ENCODE measurements at places on chromosomes 16 and 17. TPM values are rescaled to one million over a fixed set of nuclear protein-coding genes. Genes with fewer than 3 reads are reported as not detected.

DNA sequence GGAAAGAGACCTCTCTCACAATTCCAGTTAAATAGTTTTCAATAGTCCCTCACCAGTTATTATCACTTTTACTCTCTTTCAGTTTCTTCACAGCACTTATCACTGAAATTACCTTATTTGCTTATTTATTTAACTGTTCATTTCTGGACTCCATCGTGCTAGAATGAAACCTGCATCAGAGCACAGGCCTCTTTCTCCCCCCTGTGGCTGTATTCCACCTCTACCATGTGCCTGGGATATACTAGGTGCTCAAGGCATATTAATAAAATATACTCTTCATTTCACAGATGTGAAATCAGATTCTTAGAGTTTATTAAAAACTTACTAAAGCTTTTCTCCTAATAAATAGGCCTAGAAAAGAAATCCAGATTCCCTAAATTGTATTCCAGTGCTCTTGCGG lies 308.9 kb upstream of the MON1B start:
- DNase-seq = no peak

GRCh38 chr16:790086-790485 lies 1.7 kb downstream of the CHTF18 start:
- DNase-seq = no peak

GRCh38 chr16:2425008-2425518 lies 4.2 kb upstream of the CCNF start:
- no peak for DNase-seq

- no peak for DNase-seq
Measured at GRCh38 chr16:30342751-30343490, 12.2 kb downstream of the CD2BP2 start.

DNA sequence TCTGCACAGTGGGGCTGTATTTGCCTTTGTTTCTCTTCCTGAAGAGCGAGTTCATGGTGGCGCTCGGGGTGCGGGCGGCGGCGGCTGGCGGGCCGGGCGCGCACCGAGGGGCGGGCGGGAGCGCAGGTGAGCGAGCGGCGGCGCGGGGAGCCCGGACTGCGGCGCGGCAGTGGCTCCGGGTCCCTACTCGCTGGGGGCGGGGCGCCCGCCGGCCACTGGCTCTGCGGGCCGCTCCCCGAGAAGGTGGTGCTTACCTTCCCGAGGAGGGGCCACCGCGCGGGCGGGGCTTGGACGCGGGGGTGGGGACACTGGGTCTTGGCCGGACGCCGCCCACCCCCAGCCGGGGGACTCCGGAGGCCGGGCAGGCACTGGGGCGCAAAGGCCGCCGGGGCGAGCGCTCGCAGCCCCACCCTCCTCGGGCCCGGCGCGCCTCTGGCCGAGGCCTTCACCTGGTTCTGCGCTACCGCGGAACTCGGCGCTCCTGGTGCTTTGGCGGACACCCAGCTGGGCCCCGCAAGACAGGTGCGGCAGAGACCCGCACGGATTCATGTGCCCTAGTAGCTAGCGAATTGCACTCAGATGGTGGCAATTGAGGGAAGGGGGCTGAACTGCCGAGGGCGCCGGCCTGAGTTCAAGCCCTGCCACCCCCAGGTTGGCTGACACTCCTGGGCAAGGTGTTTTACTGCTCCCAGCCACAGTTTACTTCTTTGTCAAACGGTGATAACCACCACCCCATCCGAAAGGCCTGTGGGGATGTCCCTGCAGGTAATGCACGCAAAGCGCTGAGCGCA lies at the start of gene PPL:
Gene PPL (minus strand): TSS at position 158 of the 791 bp plus-strand sequence. CDS start 103 bp downstream, at position 55.
- peak; percentile 67 for DNase-seq

DNA sequence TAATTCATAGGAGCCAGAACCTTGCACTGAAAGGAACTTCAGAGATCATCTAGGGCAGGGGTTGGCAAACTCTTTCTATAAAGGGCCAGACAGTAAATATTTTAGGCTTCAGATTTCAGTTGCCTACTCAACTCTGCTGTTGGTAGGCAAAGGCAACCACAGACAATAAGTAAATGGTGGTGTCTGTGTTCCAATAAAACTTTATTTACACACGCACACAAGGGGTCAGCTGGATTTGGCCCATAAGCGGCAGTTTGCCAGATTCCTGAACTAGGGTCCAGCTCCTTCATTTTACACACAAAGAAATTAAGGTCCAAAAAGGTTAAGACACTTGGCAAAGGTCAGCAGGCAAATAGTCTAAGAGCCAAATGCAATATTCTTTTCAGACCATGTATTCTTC lies 107.3 kb downstream of the SPAG9 start:
- DNase-seq = no peak

DNA sequence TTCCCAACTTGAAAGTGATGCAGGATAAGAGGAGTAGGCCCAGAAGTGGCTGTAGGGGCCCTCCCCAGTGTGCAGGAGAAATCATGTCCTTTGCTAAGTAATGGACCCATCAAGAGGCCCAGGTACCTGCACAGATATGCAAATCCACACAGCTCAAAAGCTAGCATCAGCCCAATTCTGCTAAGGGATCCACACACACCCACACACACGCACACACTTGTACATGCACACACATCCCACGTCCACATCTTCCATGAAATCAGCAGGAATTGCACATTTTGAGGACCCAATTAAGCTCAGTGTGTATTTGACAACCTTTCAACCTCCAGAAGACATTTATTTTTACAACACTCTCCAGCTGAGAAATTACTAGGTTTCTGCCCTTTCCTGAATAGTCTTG lies 184.8 kb downstream of the C16orf78 start:
- no peak for DNase-seq

DNA sequence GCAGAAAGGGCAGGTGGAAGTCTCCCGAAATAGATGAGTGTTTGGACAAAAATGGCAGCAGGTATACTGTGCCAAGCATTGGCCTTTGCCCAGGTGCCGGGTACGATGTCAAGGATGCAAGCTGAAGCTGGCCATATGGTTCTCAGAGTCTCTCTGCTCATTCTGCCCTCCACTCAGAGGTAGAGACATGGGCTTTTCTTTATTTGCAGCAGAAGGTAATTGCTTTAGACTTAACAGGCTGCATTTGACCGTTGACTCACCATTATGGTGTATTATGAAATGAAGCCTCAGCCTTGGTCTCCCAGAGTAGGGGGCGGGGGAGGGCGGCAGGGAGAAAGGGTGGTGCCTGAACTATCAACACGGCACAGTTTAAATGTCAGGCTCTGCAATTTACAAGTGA lies 969.1 kb upstream of the EEF2KMT start:
- no peak for DNase-seq

GRCh38 chr17:73401911-73402310 lies 90.1 kb upstream of the CDC42EP4 start:
- DNase-seq = no peak

GRCh38 chr16:22326369-22326652 lies 29.1 kb downstream of the POLR3E start:
- DNase-seq = no peak

GRCh38 chr16:57422026-57422944 lies 17.7 kb downstream of the CCL17 start:
- DNase-seq = peak; percentile 61

- DNase-seq = no peak
Measured at GRCh38 chr16:23248261-23249194, 53.6 kb upstream of the SCNN1B start.

Gene SERPINF2
- polyA plus RNA-seq = 98.9 TPM

Gene MYL11
- 0.56 TPM for polyA plus RNA-seq

Data from renal cortex interstitium (tissue), 15 donors.